ENCODE measurements at places on chromosomes 16 and 17. TPM values are rescaled to one million over a fixed set of nuclear protein-coding genes. Genes with fewer than 3 reads are reported as not detected.

PMFBP1 gene
- total RNA-seq = not detected

PRDM7 gene
- total RNA-seq = not detected

SLC12A3 gene
- total RNA-seq = not detected

TMEM100 gene
- total RNA-seq = not detected

CD300E gene
- total RNA-seq = not detected

TMEM208 gene
- 103 TPM for total RNA-seq

CTRB1 gene
- not detected for total RNA-seq

SUMO2 gene
- 342 TPM for total RNA-seq

TEX14 gene
- 0.22 TPM for total RNA-seq

CACNG5 gene
- not detected for total RNA-seq

KRTAP9-6 gene
- total RNA-seq = not detected

MEOX1 gene
- total RNA-seq = not detected

GNG13 gene
- not detected for total RNA-seq

CEP295NL gene
- 0.18 TPM for total RNA-seq

CFAP52 gene
- not detected for total RNA-seq

RRAD gene
- total RNA-seq = 39.4 TPM

HOXB9 gene
- 7.9 TPM for total RNA-seq

KRT39 gene
- total RNA-seq = not detected

ZNF385C gene
- total RNA-seq = 0.15 TPM

C17orf50 gene
- total RNA-seq = 0.59 TPM

PRR15L gene
- total RNA-seq = 2.1 TPM

RAB37 gene
- total RNA-seq = 1.0 TPM

RNF222 gene
- total RNA-seq = not detected

HOXB7 gene
- 34.2 TPM for total RNA-seq

CHST4 gene
- 0.08 TPM for total RNA-seq

C16orf86 gene
- not detected for total RNA-seq

CDH15 gene
- 0.15 TPM for total RNA-seq

CAPNS2 gene
- not detected for total RNA-seq

THRA gene
- total RNA-seq = 30.3 TPM

PRSS27 gene
- 1.8 TPM for total RNA-seq

IRX6 gene
- total RNA-seq = not detected

P2RX5 gene
- total RNA-seq = 23.5 TPM

KCNAB3 gene
- total RNA-seq = 1.7 TPM
